ENCODE measurements at places on chromosomes 6 and 20.

DNA sequence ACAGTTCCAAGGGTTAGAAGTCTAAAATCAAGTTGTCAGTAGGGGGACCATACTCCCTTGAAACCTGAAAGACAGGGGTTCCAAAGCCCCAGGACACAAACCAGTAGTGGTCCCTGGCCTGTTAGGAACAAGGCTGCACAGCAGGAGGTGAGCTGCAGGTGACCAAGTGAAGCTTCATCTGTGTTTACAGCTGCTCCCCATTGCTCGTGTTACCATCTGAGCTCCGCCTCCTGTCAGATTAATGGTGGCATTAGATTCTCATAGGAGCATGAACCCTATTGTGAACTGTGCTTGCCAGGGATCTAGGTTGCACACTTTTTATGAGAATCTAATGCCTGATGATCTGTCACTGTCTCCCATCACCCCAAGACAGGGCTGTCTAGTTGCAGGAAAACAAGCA is 25.3 kb upstream of the SIM1 start:
- no peak for DNase-seq

- no peak for DNase-seq
These were observed 3.5 kb downstream of the HLA-B start for GRCh38 chr6:31353384-31353945.

DNA sequence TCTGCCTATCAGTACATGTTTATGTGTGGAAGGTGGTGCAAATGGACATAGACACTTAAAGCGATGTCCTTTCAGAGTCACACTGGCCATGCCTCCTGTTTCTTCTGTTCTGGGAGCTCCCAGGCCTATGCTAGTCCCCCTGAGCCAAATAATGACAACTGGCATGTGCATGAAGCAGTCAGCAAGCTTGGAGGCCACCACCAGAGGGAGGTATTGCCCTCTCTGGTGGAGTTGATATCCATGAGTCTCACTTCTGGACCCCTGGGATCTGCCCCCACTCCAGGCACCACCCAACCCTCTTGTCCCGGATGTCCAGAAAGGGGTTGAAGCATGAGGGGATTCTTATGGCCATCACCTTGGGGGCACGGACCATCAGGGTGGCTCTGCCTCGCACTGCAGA is 172.2 kb downstream of the AIG1 start:
- DNase-seq, result peak; percentile 65

DNA sequence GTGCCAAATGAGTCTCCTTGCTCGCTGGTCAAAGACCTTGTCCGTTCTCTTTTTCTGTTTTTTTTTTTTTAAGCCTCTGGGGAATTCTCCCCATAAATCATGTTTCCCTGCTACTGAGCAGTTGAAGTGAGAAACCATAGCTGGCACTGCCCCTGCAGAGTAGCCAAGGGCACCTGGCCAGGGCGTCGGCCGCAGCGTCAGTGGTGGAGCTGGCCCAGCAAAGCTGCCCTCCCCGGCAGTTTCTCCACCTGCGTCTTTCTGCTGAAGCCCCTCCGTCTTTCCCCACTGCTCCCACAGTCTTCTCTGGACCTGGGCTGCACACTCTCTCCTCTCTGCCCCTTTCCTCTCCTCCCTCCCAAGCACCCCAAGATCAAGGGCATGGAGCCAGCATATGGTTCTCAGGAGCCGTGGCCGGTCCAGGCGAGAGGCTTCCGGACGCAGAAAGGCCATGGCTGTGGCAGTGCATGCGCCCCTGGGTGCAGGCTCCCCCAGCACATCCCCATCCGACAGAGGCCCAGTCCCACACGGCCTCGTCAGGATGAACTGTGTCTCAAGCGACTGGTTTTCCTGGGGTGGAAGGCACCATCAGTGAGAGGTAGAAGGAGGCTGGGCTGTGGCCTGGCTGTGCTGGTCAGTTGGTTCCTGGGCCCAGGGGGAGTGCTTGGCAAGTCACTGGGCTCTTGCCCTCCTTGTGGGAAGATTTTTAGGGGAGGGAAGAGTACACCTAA is 218.1 kb downstream of the ERMARD start:
- no peak for DNase-seq

- DNase-seq, result no peak
These were observed 255.3 kb upstream of the POU3F2 start for GRCh38 chr6:98579079-98579478.

- DNase-seq, result no peak
These were observed 4.6 kb downstream of the EMILIN3 start for GRCh38 chr20:41361757-41362747.

- DNase-seq, result peak; percentile 48
These were observed 10.2 kb upstream of the FOXF2 start for GRCh38 chr6:1379017-1379787.

DNA sequence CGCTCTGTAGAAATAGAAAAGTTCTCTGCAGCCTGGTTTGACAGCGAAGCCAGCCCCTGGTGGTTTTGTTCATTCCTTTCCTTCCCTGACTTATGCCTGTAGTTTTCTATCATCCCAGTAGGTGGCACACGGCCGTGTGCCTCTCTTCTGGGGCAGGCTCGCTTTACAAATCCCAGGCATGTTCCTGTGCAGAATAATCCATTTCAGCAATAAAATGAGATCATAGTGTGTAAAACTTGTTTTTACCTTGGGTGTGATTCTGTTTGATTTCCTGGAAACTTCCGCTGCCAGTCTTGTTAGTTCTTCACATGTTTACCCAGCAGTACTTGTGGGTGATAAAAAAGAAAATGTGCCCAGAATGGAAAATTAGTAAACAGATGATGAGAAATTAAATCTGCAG is 7.4 kb upstream of the INSM1 start:
- peak; percentile 76 for DNase-seq

DNA sequence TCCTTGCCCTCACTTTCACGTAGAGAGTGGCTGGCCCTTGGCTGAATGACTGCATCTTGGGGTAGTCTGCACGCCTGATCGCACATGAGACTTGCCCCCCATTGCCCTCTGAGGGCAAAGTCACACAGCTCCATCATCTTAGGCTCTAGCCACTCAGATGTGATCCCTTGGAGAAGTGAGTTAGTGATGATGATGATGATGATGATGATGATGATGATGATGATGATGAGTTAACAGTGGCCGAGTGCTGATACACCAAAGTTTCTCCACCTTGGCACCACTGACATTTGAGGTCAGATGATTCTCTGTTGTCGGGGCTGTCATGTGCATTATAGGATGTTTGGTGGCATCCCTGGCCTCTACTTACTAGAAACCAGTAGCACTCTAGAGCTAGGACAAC is 84.0 kb downstream of the PREX1 start:
- no peak for DNase-seq

- DNase-seq, result no peak
These were observed 54.2 kb downstream of the NCOA7 start for GRCh38 chr6:125844989-125845388.

DNA sequence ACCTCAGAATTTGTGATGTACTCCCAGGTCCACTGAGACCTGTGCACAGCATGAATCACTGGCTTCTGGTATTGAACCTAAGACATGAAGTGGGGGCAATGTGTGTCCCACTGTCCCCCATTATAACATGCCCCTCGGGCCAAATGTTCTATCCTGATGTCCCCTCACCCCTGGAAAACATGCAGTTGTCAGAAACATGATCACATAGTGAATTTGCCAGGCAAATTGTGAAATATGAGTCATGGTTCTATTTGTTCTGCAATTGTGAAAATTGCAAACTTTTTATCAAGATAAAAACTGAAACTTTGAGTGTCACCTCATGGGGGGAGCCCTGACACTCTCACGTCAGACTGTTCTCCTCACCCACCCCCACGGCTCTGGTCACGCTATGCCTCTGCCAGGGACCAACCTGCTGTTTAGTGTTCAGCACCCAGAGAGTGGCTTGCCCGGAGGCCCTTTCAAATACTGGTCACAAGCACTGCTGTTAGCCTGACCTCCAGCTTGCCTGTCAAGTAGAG is 305.3 kb downstream of the CLIC5 start:
- no peak for DNase-seq

- DNase-seq, result peak; percentile 69
These were observed 43.3 kb upstream of the MRPS10 start for GRCh38 chr6:42260972-42261371.

- DNase-seq, result no peak
These were observed 4.0 kb downstream of the SLC52A3 start for GRCh38 chr20:764255-764654.

DNA sequence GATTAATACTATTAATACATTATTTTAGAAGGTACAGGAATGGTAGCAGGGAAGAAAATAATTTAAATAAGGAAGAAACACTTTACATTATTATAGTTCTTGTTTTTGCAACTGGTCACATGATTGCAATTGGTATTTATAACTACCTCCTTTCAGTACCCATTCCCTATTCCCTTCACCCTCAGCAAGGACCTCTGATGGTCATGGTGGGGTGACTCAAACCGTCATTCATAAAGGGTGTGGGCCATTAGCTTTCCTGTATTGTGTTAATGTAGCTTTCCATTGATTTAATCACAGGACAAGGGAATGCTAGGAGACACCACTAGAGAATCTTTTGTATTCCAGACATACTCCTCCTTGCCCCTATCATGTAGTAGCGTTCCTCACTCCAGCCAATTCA is 47.2 kb upstream of the TMEM244 start:
- DNase-seq, result no peak

DNA sequence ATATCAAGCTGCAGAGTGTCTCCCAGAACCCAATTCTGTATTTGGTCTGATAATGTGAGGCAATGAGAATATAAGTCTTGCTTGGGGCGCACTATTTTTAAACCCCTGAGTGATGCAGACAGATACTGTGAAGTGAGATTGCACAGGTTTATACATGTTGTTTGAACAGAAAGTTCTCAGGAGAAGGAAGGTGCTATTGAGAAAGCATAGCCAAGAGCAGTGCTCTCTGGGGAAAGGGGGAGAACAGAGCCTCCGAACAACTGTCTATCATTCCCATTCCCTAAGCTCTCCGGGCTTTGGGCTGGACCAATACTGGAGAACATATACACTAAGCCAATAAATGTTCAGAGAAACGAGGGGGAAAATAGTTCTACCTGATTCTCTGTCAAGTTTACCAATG is 75.8 kb downstream of the PERP start:
- DNase-seq, result no peak

- no peak for DNase-seq
These were observed 61.1 kb downstream of the TMEM170B start for GRCh38 chr6:11598687-11599086.

DNA sequence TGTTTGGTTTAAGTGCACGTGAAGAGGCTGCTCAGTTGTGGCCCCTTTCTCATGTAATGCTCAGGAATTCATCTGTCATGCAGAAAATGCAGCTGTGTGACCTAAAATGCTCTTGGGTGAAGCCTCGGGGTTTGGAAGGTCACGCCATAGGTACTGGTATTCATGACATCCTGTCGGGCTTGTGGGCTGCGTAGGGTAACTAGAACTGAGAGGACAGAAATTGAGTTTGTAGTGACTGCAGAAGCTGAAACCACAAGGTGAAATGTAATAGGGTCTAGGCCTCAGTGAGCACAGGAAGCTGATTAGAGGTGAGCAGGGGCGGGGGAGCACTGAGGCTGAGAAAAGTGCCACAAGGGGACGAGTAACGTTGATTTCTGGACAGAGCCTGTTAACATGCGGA is 128.8 kb downstream of the SOBP start:
- no peak for DNase-seq

DNA sequence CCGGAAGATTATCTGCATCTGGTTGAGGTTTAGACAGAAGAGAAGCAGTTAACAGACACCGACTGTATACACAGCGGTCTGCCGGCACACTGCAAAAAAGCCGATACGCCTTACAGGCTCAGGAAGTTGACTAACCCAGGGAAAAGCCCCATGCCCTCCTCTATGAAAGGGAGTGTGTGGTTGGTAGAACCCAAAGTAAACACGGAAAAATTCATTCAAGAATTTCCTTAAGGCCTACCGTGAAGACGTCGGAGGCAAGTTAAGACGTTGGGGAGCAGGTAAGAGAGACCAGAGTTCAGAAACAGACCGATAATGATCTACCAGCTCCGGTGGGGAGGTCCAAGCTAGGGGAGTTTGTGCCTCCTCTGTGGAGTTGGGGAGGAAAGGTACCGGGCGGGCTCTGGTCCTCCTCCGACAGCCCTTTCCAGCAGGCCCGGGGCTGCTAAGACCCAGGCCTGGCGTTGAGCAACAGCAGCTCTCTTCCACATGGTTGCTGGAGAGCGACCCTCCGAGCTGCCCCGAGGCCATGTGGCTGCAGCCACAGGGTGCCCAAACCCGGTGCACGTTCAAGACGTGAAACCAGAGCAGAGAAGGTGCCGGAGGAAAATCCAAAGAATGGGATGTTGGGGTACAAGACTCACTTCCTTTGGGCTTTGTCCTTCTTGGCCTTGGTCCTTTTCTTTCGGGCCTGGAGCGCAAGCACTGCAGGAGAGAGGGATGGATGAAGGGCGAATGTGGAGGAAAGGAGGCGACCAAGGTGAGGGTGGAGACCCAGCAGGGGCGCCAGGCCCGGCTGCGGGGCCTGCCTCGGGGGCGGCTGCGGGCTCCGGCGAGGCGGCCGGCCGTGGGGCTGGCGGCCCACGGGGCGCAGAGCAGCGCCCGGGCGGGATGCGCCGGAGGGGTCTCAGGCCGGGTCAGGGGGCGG is 809 bp downstream of the SRPK1 start:
- DNase-seq, result peak; percentile 62

GRCh38 chr6:79076160-79076559 is 1.9 kb downstream of the PHIP start:
- DNase-seq, result no peak

Data from neural progenitor cell (in vitro differentiated cells).